ENCODE measurements at places on chromosomes 1 and 21.

- no peak for DNase-seq
These were observed 49.9 kb downstream of the SNX27 start for GRCh38 chr1:151661751-151662150.

GRCh38 chr1:91884459-91885212 is 1.3 kb downstream of the TGFBR3 start:
- DNase-seq = no peak

DNA sequence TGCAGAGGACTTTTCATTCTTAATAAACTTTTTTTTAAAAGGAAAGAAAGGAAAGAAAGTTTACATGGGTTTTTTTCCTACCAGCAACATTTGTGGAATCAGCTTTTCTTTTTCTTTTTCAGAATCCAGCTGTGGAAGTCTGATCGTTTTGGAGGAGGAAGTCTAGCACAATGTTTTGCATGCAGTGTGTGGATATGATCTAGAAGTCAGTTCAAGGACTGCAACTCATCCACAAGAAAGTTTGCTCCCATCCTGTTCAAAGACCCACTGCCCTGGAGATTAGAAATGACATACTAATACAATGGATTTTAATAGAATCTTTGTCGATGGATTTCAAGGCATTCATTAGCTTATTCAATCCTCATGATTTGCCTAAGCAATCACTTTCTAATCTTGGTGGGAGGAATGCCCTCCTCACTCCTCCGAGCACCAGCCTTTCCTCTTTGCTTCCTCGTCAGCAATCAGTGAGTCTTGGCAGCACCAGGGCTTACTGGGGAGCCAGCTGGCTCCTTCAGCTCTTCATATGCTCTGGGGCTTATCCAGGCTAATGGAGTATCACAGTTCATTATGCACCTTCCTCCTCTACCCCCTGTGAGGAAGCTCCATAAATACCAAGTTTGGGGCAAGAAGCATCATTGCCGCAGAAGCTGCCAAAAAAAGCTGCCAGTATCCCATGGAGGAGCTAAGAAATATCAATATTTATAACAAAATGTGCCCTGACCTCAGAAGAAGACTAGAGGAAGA is 392.3 kb upstream of the PKN2 start:
- DNase-seq = no peak

DNA sequence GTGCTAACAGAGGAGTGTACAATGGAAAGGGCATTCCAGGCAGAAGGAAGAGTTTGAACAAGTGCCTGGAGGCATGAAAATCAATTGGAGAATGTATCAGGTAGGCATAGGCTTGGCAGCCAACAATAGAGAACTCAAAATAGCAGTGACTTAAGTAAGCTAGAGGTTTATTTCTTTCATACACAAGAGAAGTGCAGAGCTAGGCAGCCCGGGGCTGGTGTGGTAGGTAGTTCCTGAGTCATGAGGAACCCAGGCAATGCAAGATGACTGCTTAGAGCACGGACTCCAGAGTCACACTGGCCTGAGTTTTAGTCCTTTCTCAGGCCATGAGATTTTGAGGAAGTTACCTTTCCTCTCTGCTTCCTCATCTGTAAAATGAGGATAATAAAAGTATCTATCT is 74.8 kb upstream of the LRRN2 start:
- DNase-seq = no peak

- peak; percentile 12 for DNase-seq
These were observed 113.3 kb downstream of the KIAA0319L start for GRCh38 chr1:35443768-35444518.

- DNase-seq = no peak
These were observed 79.5 kb upstream of the ZNF644 start for GRCh38 chr1:91101328-91101727.

GRCh38 chr1:39940980-39941871 is 13.7 kb upstream of the MFSD2A start:
- no peak for DNase-seq

DNA sequence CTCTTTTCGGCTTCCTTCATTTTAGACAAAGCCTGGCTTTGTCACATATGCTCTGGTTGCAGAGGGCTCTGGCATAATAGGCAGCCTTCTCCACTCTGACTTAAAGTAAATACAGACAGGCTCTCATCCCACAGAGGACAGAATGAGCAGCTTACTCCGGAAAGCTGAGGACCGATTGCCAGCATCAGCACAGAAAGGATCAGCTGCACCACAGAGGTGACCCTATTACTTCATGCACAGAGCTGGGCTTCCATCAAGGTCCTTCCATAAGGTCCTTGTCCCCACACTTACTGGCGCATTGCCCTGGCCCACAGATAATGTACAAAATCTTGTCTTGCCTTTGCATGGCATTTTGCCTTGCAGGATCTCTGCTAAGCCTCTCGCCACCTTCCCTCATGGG is 67.6 kb downstream of the SEC16B start:
- DNase-seq = no peak

DNA sequence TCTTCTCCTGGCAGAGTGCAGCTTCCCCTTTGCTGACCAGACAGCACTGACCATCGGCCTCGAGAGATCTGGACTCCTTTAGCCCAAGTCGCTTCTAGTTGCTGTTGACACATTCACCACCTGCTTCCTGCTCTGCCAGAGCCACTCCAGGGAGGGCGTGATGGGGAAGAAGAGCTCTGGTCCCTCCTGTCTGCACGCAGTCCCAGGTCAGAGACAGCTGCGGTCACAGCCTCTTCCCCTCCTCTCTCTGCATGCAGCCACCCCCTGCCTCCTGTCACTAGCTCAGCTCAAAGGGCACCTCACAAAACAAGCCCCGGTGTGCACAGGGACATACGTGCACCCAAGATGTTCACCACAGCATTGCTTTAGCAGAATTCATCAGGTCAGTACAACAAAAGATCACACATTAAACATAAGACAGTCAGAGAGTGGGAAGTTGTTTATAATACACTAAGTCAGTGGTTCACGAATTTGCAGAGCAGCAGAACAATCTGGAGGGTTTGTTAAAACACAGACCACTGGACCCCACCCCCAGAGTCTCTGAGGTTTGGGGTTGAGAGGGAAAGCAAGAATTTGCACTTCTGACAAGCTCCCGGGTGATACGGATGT is 132.9 kb downstream of the SYF2 start:
- DNase-seq = no peak

- DNase-seq = no peak
These were observed 88.5 kb downstream of the PLPPR4 start for GRCh38 chr1:99352821-99353220.

- no peak for DNase-seq
These were observed 77.6 kb upstream of the DNAH14 start for GRCh38 chr1:224851848-224852261.

- DNase-seq = no peak
These were observed 39.6 kb downstream of the MORN1 start for GRCh38 chr1:2351723-2352122.

DNA sequence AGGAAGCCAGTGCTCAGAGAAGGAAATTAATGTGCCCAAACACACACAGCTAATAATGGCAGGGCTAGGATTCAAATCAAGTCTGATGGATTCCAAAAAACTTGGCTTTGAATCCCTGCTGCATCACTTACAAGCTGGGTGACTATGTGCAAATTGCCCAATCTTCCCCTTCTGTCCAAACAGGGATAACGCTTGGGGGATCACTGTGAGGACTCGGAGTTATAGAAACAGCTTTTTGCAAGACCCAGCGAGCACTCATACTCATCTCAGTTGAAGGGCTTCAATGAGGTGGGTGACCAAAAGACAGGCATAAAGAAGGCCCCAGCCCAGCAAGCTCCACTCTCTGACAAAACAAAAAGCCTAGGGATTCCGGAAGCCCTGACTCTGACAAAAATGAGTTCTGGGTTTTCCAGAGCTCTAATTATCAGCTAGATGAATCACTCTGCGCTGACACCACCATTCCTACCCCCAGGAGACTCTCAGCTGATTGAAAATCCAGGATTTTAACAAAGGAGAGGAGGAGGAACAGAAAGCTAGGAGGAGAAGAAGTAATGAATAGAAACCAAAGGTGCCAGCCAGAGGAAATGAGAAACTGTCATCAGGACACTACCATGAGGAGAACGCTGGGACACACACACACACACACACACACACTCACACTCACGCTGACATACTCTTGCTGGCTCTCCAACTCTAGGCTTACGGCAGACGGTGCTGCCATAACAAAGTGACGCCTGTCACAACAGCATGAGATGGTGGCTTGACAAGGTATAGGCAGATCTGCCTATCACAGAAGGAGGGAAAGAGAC is 1.6 kb upstream of the STK40 start:
- DNase-seq = peak; percentile 90

Measured in fibroblast of skin of back (primary cell).